Gastroesophageal sphincter (tissue), 4 donors: ENCODE measurements at places on chromosomes 11 and 22. TPM values are rescaled to one million over a fixed set of nuclear protein-coding genes. Genes with fewer than 3 reads are reported as not detected.

The DDX25 gene
- not detected for total RNA-seq

The LDHAL6A gene
- not detected for total RNA-seq

GRCh38 chr22:49692499-49693225 is 135.0 kb downstream of the BRD1 start:
- no peak for ATAC-seq

DNA sequence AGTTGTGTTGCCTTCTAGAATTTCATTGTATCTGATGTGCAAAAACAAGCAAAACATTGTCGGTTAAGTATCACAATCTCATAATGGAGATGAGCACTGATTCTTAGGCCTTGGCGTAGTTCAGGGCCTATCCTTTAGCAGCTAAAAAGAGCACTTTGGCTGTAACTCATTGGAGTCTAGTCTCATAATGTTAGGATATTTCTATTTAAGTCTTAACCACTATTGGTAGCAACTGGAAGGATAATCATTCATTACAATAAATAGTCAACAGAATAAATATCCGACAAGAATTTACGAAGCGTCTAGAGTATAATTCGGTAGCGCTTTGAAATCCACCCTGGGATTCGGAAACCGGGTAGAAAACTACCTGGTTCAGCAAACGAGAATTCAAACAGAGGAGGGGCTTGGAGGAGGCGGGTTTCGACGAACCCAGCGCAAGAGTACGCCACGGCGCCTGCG is 461 bp upstream of the EED start:
- ATAC-seq, result peak; percentile 90

- ATAC-seq, result no peak
These were observed 100.3 kb downstream of the CCDC81 start for GRCh38 chr11:86475027-86475426.

DNA sequence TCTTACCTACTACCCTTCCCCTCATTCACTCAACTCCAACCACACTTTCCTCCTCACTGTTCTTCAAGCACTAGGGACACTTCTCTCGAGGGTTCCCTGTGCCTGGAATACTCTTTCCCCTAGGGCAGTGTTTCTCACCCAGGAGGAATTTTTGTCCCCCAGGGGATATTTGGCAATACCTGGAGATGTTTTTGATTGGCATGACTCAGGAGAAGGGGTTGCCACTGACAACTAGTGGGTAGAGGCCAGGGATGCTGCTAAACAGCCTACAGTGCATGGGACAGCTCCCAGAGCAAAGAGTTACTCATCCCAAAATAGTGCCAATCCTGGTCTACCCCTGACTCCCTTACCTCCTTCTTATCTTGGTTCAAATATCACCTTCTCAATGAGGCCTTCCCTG is 40.0 kb downstream of the BTG4 start:
- no peak for ATAC-seq

DNA sequence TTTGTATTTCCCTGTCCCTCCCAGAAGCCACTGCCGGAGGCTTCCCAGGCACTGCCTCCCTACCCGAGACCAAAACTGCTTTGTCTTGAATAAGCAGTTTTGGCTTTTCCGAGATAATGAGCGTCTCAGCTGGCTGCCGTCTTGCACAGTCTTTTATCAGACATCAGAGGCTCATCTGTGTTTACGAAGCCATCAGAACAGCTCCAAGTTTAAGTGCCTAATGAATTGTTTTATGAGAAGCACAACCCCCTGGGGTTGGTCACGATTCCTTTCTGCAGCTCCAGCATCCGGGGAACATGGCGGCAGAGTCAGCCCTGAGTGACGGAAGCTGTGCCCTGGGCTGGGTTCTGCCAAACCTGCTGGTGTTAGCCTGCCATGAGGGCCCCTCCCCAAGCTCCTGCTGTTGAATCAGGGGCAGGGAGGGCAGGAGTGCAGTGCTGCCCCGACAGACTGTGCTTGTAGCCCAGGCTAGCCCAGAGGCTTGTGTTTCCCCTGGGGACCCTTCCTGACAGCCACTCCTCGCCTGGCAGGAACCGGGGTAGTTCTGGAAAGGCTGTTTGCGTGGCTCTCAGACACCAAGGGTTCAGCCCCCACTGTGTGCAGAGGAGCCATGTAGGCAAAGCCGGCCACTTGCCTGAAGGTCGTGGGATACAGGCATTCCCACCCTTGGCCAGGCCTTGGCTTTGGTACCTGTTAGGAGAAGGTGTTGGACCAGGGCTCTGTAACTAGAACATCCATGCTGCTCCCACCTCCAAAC is 96.1 kb downstream of the MORC2 start:
- ATAC-seq, result no peak

DNA sequence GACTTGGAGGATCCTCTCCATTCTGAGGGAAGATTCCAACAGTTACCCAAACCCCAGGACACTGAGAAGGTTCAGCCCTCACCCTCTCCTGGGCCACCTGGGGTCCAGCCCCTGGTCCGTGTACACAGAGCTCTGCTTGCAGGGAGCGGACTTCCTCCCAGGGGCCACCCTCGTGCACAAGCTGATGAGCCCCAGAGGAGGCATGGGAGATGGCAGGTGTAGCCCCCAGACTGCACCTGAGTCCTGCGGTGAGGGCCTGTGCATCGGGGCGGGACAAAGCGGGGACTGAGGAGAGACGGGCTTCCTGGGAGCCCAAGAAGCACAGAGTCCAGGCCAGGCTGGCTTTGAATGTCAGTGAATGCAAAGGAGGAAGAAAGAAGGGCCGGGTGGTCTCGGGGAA is 1374.9 kb downstream of the BRD1 start:
- ATAC-seq, result no peak
